CD8-positive, alpha-beta memory T cell (primary cell): ENCODE measurements at places on chromosomes 7 and 10.

GRCh38 chr7:8147760-8148463 lies 114.1 kb downstream of the ICA1 start:
- no peak for DNase-seq

DNA sequence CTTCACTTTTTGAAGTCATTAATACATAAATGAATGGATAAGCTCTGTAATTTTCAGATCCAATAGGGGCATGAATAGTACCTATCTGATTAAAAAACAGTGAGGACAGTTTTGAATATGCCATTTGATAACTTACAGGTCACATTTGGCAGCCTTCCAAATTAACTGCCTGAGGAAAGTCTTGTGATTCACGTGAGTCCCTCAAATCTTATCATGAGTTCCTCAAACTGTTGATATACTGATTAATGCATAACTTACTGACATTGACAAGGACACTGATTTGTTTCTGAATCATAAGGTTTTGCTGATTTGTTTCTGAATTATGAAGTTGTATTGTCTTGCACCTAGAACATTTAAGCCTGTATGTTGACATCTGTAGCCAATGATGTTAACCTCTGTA lies 55.1 kb downstream of the ANKMY2 start:
- no peak for DNase-seq

DNA sequence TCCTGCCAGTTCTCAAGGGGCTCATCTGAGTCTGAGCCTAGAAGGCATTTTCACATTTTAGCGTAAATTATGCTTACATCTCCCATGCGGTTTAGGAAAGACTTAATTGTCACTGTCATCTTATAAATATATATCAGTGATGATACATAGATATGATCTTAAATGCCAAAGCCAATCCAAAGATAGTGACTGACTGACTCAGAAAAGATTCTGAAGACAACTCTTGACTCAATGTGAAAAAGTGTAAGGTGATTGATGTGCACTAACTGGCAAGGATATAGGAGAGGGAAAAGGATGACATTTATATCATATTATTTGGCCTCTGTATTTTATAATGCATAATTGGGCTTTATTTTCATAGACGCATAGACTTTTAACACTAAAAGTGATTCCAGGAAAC lies 84.9 kb upstream of the LRRN3 start:
- no peak for DNase-seq

DNA sequence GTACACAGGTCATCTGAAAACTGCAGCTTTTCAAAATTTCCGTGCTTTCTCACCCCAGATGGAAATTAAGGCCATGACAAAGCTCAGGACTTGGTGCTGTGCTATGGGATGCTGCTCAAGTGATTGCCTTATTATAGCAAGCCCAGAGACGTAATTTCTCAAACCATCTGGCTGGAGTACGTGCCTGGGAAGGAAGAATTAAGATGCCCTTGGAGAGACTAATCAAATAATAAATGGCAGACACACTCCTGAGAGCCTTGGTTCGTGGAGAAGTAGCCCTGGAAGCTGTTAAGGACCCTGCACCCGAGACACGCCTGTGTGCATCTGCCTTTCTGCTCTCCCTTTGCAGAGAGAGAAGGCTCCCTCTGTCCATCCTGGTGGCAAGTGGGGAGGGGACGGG lies 38.3 kb upstream of the PRLHR start:
- no peak for DNase-seq

DNA sequence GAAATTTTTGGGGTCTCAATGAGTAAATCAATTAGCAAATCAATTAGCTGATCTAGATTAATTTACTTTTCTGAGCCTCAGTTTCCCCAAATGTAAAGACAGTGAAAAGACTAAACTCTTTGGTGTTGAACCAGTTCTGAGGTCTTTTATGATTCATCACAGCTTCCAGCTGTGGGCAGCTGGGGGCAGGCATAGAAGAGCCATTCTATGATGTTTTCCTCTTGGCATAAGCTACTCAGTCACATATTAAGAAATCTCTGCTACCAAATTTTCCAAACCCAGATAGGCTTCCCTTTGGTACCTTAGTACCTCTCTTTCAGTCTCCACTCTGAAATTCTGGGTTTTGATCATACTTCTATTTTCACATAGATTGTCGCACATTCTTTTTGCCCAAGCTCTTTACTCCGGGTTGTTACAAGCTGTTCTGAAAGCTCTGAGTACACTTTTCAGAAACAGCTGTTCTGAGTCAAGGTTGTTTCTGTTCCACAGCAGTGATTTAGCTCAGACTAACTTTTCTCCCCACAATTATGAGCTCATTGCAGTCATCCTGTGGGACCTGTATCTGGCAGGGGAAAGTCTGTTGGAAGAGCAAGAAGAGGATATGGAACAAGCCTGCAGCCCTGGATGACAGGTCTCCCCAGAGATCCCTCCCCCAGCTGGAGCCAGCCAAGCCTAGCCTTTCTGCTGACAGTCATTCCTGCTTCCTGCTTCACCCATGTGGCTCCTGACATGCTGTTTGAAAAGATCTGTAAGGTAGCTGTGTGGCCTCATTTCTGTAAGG lies 599.6 kb upstream of the GHITM start:
- DNase-seq, result no peak

DNA sequence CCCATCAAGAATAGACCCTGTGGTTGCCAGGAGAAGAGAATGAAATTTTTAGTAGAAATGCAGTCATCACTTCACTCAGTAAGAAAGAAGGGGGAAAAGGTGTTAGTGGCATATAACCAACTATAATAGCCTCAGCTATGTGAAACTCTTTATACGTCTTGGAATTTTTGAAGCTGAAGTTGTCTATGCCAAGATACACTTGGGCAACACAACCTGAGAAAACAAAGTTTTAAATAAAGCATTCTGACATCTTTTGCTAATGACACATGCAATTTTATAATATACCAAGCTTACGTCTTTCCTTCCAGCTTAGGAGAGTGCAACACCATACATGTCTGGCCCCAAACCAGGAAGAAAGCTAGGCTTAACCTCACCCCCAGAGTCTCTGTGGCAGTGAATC lies 40.8 kb upstream of the ZNF438 start:
- DNase-seq, result no peak

DNA sequence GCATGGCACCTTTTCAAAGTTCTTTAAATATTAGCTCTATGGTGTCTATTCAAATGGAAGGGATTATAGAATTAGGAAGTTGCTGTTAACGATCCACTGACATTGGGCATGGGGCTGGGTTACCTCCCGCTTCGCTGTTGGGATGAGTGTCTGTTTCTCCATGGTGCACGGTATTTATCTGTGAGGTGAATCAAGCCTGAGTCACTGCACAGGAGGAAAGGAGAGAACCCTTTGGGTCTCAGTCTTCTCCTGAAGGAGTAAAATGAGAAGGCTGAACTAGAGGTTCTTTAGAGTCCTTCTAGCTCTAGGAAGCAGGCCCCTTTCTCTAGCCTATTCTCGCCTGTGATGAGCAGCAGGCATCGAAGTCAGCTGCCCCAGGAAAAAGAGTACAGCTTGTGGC lies 7.3 kb downstream of the JCAD start:
- DNase-seq, result no peak
